ENCODE measurements at places on chromosomes 11 and 22.
A peak's percentile ranks its signal among the peaks of the same experiment; 100 is the strongest.

- DNase-seq = no peak
Measured at GRCh38 chr22:32569956-32570355, 95.3 kb downstream of the FBXO7 start.

- DNase-seq = no peak
Measured at GRCh38 chr11:79342686-79343085, 98.1 kb downstream of the TENM4 start.

- no peak for DNase-seq
Measured at GRCh38 chr11:12523180-12523924, 146.0 kb downstream of the PARVA start.

DNA sequence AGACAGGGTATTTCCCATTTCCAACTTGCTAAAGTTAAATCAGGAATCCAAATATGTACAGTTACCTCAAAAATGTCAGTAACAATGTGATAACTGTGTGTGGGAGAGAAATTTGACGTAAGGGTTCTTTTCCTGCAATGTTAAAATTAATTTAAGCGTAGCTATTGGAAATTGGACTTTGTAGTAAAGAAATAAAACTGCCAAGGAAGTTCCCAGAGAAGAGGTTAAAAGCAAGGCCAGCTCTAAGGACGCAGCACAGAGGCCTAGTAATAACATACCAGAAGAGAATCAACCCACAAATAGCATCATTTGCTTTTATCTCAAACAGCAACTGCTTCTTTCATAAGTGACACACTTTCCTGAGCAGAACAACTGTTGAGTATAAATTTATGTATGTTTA, 36.8 kb upstream of the GRIA4 start:
- no peak for DNase-seq

GRCh38 chr11:64400102-64400501, 41.1 kb downstream of the RPS6KA4 start:
- no peak for DNase-seq

GRCh38 chr11:105644839-105645573, 35.1 kb downstream of the GRIA4 start:
- no peak for DNase-seq

- DNase-seq = no peak
Measured at GRCh38 chr22:41524251-41524661, 20.0 kb downstream of the POLR3H start.

DNA sequence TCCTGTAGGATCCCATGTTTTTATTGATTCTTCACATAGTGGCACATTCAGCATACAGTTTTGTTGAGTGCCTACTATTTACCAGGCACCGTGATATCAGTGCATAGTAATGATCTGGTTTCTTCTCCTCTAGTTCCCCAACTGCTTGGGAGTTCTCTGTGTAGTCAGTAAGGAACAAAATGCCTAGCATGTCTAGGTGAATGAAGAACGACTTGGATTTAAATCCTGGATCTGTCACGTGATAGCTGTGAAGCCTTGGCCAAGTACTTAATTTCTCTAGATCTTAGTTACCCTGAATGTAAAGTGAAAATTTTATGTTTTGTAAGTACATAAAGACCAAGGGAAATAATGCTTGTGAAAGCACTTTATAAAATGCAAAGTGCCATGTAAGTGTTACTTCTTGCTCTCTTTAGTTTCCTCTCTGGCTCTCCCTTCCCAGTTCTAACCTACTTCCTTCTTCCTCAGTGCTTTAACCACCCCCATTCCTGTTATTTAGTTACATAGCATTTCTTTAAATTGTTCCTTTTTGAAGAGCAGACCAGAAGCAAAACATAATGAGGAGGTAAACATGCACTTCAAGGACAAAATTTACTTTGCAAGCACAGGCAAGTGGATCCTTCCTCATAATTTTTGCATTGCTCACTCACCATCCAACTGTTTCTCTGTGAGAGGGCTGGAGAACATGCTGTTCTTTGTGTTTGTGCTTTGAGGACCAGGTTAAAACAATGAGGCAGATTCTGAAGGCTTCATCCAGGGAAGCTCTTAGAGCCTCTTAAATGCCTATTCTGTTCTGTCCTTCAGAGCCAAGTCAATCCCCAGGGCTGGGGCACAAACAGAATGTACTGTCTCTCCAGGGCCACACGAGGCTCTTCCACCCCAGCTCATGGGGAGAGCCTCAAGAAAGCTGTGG, 353.9 kb upstream of the TENM4 start:
- no peak for DNase-seq

DNA sequence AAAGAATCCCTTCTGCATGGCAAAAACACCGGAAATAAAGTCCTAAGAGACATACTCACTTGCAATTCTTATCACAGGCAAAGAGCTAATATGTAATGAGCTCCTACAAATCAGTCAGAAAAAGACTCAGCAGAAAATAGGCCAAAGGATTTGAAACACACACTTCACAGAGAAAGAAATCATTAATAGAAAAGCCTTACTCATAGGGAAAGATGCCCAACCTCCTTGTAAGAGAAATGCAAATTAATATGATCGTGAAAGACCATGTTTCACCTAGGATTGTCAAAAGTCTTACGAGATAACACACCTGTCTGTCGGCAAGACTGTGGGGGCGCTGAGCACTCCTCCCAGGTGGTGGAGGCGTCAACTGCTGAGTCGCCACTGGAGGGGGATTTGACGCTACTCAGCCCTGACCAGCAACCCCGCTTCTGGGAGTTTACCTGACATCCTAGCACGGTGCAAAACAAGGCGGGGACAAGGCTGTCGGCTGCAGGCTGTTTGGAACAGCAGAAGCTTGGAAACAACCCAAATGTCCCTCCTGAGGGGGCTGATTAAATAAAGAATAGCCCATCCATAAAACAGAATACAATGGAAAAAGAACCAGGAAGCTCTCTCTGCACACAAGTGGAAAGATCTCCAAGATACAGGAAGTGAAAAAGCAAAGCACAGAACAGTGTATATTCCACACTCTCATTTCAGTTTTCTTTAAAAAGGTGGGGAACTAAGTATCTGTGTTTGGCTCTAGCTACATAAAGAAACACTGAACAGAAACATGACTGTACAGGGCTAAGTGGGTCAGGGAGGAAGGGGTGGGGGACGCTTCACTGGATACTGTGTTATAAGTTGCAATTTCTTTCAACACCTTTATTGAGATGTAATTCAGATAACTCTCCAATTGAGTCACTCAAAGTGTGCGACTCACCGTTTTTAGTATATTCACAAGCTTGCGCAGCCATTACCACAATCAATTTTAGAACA, 11.5 kb downstream of the CSNK1E start:
- no peak for DNase-seq

- peak; percentile 22 for DNase-seq
Measured at GRCh38 chr11:84714316-84714780, 912.8 kb downstream of the DLG2 start.

DNA sequence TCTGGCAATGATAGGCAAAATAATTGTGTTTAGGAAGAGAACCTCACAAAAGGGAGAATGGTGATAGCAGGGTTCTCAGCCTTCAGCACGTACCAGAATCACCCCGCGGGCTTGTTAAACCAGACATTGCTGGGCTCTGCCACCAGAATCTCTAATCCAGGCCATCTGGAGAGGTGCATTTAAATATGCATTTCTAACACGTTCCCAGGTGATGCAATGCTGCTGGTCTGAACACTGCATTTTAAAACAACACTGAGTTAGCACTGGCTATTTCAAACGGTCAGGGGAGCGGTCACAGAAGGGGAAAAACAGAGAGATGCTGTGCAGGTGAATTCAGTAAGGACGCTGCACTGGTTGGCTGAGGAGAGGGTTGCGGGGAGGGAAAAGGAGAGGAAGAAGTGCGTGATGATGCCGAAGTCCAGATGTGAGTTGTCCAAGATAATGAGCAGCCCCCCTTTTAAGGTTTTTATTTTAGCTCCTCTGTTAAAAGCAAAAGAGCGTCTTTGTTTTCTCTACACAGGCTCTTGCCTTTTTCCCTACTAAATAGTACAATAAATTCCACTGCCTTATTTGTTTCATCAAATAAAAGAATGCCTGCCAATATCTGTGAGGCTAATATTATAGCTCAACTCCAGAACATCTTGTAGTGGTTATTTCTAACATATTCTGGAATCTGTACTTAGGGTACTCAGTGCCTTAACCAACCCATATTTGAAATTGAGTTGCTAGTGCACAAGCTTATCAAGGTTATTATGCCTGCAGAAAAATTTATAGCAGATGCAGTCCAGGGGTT, 109.6 kb upstream of the POU2AF2 start:
- no peak for DNase-seq

DNA sequence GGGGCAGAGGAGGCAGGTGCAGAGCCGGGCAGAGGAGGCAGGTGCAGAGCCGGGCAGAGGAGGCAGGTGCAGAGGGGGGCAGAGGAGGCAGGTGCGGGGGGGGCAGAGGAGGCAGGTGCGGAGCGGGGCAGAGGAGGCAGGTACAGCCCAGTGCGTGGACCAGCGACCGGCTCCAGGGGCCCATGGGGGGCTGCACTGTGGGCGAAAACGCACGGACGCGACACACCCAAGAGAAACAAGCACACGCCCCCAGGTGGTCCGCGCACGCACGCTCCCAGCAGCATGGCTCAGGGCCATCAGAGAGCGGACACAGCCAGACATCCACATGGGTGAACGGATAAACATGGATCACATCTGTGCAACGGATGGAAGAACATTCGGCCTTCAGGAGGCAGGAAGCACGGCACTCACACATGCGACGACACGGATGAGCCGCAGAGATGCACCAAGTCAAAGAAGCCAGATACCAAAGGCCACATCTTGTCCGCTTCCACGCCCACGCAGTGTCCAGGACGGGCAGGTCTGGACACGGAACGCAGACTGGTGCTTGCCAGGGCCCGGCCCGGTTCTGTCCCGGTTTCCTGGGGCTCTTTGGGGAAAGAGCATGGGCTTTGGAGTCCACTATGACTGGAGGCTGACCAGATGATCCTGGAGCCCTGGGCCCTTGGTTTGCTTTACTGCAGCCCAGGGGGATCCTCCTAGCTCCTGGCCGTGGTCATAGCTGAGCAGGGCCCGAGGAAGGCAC, 21.8 kb downstream of the OSBPL5 start:
- no peak for DNase-seq

GRCh38 chr22:17132112-17132511, 11.0 kb upstream of the TMEM121B start:
- no peak for DNase-seq

DNA sequence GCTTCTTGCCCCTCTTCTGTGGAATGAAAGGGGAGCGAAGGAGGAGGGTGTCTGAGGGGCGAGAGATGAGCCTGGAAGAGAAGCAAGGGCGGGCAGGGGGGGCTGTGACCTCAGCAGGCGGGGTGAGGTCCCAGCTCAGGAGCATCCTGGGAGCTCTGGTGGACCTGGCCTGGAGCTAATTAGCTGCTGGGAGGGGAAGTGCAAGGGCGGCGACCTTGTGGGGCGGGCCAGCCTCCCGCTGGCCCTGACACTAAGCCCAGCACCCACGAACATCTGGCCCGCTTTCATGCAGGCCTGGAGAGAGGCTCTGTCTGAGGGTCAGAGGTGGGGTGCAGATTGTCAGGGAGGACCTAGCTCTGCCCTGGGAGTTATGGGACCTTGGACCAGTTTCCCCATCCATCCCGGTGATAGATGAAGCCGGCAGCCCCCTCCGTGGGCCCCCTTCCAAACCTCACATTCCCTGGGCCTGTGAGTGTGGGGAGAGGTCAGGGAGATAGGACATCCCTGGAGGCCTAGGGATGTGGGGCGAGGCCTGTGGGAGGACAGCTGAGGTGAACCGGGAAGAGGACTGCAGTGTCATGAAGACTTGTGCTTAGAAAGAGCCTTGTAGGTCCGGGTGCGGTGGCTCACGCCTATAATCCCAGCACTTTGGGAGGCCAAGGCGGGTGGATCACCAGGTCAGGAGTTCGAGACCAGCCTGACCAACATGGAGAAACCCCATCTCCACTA, 28.5 kb upstream of the CD82 start:
- no peak for DNase-seq

DNA sequence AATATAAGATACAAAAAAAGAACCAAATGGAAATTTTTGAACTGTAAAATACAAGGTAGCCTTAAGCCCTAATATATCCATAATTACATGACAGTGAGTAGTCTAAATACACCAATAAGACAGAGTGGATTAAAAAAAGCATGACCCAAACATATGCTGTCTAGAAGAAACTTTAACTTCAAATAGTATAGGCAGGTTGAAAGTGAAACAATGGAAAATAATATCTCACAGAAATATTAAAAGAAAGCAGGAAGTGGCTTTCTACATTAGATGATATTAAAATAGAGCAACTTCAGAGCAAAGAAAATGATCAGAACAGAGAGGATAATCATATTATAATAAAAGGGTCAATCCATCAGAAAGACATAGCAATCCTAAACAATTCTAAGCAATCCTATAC, 21.8 kb downstream of the DCUN1D5 start:
- no peak for DNase-seq

DNA sequence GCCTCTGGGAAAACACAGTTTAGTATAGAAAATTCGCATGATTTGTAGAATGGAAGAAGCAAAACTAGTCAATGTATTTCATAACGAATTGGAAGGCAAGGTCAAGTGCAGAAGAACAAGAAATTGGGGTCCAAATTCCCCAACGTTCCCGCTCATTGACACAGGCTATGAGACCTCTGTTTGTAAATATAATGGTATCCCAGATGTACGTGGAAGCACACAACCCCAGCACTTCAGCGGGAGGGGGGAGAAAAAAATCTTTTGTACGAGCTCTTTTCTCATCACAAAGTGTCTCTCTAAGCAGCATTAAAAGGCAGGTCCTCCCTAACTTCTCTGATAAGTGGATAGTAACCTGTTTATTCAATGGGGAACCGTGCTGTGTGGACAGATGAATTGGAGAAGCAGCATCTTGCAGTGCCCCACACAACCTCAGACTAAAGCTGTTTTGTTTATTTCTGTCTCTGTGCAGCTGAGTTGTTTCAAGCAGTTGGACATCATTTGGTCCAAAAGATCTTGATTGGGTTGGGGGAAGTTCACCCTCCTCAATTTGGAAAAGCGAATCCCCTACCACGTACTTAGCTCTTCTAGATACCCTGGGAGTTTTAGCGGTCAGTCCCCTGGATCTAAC, 1.1 kb upstream of the GAB2 start:
- DNase-seq = no peak

- DNase-seq = no peak
Measured at GRCh38 chr11:10674911-10675440, 18.6 kb downstream of the IRAG1 start.

DNA sequence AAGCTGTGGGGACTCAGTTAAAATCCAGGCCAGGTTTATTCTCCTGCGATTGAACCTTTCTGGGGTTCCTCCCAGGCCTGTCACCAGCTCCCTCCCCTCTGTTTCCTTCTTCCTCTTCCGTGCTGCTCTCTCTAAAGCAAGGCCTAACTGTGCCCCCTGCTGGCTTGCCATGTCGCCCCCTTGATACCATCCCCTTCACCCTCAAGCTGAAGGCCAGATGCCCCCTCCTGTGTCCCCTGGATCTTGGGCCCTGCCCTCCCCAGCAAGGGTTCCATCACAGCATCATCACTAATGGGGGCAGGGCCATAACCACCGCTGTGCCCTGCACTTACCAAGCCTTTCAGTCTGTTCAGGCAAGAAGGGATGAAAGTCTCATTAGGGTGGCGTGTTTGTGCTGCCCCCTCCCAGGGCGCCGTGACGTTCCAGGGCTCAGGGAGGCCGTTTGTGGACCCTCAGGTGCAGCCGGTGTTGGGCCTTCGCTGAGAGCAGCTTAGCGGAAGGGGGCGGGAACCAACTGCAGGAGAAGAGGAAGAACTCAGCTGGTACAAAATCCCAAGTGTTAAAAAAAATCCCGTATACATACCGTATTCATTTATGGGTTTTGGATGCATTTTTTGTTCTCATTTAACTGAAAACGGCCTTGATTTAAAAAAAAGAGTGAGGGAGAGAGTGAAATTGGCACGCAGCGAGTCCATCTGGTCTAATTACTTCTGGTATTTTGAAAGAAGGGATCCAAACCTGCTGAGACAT, 69.9 kb downstream of the MPPED1 start:
- no peak for DNase-seq

- no peak for DNase-seq
Measured at GRCh38 chr11:63609971-63610580, 4.2 kb downstream of the PLAAT3 start.

Data from naive thymus-derived CD4-positive, alpha-beta T cell (primary cell).